ENCODE measurements at places on chromosomes 7 and 10. TPM values are rescaled to one million over a fixed set of nuclear protein-coding genes. Genes with fewer than 3 reads are reported as not detected.

Gene PKD2L1
- total RNA-seq = 0.17 TPM

Gene ANK3
- total RNA-seq = 22.9 TPM

Gene GTF2I
- total RNA-seq = 185 TPM

Gene JAKMIP3
- 1.3 TPM for total RNA-seq

Gene ZNF467
- total RNA-seq = 0.21 TPM

Gene PRSS2
- total RNA-seq = not detected

Gene AKR1B15
- not detected for total RNA-seq

Gene SKIDA1
- total RNA-seq = 0.02 TPM

Gene VENTX
- total RNA-seq = not detected

Gene ERVW-1
- not detected for total RNA-seq

Gene EGFR
- total RNA-seq = not detected

Gene PHYHIPL
- total RNA-seq = not detected

Gene MTERF1
- total RNA-seq = 20.9 TPM

Gene MAP3K8
- 20.9 TPM for total RNA-seq

Gene CACNB2
- total RNA-seq = not detected

Gene NKX2-3
- total RNA-seq = not detected

Gene EIF3B
- 284 TPM for total RNA-seq

Gene CREB3L2
- total RNA-seq = 44.8 TPM

Gene ELFN1
- not detected for total RNA-seq

Gene CLDN3
- total RNA-seq = not detected

Gene BMPER
- total RNA-seq = not detected

Gene GBX1
- not detected for total RNA-seq

Gene LRRC18
- total RNA-seq = not detected

Gene PCBD1
- 67.7 TPM for total RNA-seq

Gene TDRD1
- total RNA-seq = 0.16 TPM

Gene INMT
- total RNA-seq = not detected

Gene ADAP1
- total RNA-seq = 70.2 TPM

Gene NUTM2B
- 0.91 TPM for total RNA-seq

Gene AUTS2
- 2.1 TPM for total RNA-seq

Gene ERCC6
- 14.5 TPM for total RNA-seq

Gene FAM25C
- total RNA-seq = not detected

Gene HGF
- not detected for total RNA-seq

Gene LIPK
- total RNA-seq = not detected

Gene HYAL4
- total RNA-seq = not detected

Gene ASB13
- total RNA-seq = 14.5 TPM

Gene ETV1
- total RNA-seq = not detected

Gene HMX2
- total RNA-seq = not detected
